ENCODE measurements at places on chromosomes 1 and 21.

GRCh38 chr1:100440075-100440809 is 87.9 kb downstream of the CDC14A start:
- DNase-seq = peak; percentile 31

DNA sequence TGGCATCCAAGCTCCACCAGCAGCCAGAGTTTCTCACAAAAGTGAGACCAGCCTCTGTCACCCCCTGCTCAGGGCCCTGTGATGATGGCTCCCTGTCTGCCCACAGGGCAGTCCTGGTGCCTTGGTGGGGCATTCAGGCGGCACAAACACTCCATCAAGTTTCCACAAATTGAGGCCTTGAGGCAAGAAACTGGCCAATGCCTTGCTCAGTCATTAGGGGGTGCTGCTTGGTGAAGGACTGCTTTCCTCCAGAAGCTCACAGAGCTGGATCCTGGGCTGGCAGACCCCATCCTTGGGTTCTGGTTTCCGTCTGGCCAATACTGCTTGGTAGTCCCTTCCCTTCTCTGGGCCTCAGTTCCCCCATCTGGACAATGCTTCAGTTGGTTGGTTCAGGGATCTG is 12.5 kb upstream of the AHDC1 start:
- DNase-seq = no peak

DNA sequence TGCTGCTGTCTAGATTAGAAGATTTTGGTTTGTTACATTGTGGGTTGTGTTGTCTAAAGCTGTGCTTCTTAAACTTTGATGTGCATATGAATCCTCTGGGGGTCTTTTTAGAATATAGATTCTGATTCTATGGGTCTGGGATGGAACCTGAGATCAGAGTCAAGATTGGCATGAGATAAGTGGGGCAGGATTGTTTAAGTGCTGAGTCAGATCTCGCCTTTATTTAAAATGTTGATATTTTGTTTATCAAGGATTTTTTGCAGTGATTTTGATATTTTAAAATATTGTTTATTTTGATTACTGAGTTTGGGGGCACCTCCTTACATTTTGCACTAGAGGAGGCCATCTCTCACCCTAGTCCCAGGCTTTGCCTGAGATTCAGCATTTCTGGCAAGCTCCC is 114.8 kb downstream of the LAMC2 start:
- no peak for DNase-seq

DNA sequence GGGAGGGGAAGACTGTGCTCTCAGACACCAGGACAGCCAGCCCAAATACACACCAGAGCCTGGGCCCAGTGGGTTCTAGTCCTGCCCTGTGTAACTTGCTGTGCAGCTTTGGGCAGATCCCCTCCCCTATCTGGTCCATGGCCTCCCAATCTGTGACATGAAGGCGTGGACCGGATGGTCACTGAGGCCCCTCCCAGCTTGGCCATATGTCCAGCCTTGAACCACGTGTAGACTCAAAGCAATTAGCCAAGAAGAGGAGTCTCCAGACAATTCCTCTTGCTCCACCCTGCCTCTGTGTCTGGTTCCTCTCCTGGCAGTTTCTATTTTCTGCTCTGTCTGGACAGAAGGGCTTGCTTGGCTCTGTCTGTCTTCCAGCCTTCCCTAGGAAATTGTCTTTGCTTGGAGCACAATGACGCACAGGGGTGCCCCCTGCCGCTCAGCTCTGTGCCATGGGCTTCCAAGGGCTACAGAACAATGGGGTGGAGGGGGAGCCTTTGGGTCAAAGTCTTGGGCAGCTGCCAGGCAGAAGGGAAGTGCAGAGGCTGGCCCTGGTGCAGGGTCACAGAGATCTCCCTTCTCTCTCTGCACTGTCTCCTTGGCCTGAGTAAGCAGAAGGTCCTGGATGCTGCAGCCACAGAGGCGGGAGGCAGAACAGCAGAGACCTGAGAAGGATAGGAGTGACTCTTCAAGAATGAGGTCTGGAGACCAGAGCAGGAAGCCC is 66.1 kb downstream of the TENT5C start:
- no peak for DNase-seq

DNA sequence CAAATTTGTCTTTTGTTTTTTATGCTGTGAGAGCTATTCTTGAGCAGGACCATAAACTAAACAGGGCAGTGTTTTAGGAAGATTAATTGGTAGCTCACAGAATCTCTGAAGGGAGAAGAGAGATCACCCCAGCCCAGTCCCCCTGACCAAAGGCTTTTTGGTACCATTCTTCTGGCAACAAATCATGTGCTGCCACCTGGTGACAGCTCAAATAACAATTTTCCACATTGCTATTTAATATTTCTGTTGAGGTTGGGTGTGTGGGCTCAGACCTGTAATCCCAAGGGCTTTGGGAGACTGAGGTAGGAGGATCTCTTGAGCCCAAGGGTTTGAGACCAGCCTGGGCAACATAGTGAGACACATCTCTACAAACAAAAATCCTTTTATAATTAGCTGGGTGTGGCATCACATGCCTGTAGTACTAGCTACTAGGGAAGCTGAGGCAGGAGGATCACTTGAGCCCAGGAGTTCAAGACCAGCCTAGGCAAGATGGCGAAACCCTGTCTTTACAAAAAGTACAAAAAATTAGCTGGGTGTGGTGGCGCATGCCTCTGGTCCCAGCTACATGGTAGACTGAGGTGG is 2.2 kb upstream of the TESK2 start:
- peak; percentile 11 for DNase-seq

DNA sequence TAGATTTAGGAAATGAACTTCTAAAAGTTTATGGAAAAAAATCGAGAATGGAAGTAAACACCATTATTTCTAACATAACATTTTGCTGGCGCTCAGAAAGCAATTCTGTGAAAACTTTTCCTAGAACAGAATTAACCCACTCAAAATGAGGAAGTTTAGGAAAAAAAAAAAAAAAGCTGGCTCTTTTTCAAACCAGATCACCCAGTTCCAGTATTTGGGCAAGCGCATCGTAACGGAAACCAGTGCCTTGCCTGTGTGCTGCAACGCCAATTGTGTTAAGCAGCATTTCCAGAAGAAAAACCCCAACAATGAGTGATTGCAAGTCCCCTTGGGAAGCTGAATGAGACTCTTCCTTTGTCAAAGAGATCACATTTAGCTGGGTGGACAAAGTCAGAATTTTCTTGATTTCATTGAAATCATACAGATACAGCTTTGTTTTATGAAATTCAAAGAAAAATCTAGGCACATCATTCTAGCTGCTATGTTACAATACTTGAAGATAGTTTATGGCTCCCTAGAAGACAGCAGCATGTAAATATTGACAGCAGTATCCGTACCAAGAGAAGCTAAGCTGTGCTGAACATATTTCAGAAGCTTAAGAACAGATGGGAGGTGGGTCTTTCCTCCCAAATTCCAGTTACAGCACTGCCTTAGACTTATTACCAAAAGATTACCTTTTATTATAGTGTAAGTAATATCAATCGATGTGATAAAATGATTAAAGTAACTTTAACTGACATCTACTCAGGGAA is 113.4 kb downstream of the ERG start:
- no peak for DNase-seq

Measured in DMS79 treated with DMSO at 0.1 percent for 48 hours (cell line).